NCI-H1930 (cell line): ENCODE measurements at places on chromosomes 7 and 10.

- no peak for DNase-seq
Measured at GRCh38 chr7:114148779-114149178, 230.0 kb upstream of the PPP1R3A start.

GRCh38 chr7:148253629-148254028 is 336.9 kb upstream of the C7orf33 start:
- no peak for DNase-seq

- DNase-seq: no peak
Measured at GRCh38 chr7:84912993-84913635, 273.7 kb downstream of the SEMA3D start.

- no peak for DNase-seq
Measured at GRCh38 chr10:132610071-132610701, 72.6 kb downstream of the INPP5A start.

GRCh38 chr7:155795951-155796350 is 16.3 kb downstream of the SHH start:
- no peak for DNase-seq

GRCh38 chr7:106514881-106515280 is 146.1 kb downstream of the CCDC71L start:
- DNase-seq: no peak

- DNase-seq: no peak
Measured at GRCh38 chr7:2721842-2722241, 33.8 kb downstream of the AMZ1 start.

DNA sequence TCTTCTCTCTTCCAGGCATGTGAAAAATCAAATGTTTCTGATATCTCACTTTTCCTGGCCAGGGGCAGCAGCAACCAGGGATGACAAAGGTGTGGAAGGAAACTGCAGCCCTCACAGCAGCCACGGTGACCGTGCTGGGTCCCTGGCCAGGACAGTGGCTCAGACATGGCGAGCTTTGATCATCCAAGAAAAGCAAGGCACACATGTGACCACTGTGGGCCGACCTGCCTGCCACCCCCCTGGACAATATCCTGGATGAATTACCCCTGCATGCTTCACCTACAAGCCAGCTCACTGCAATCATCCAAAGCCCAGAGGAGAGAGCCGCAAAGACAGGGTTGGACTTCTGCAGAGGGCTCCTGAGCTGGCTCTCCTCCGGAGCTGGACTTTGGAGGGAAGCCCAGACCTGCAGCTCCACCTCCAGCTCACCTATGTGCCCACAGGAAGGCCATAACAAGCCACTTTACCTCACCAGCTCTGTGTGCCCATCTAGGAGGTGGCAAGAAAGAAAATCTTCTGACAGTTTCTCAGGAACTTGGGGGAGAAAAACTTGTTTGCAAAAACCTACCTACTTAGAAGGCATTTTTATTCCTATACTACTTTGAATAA is 2.7 kb downstream of the CHST15 start:
- DNase-seq: no peak

GRCh38 chr7:41809116-41809515 is 106.2 kb upstream of the INHBA start:
- no peak for DNase-seq

- DNase-seq: no peak
Measured at GRCh38 chr7:85773116-85773728, 586.4 kb upstream of the SEMA3D start.

GRCh38 chr10:72712136-72712535 is 20.2 kb downstream of the MCU start:
- DNase-seq: no peak

DNA sequence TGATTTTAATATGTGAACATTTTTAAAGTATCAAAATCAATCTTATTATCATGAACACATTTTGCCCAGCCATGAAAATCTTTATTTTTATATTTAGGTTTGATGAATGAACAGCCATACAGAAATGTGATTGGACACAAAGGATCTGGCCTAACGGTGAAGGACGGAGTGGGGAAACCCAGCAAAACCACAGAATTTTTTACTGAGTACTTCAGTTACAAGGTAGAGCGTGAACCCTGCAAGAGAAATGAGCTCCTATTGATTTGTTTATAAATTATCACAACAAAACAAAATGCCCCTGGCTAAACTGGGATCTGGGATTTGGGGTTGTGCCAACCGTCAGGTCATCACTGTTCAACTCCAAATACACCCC is 118.8 kb downstream of the JAZF1 start:
- no peak for DNase-seq

DNA sequence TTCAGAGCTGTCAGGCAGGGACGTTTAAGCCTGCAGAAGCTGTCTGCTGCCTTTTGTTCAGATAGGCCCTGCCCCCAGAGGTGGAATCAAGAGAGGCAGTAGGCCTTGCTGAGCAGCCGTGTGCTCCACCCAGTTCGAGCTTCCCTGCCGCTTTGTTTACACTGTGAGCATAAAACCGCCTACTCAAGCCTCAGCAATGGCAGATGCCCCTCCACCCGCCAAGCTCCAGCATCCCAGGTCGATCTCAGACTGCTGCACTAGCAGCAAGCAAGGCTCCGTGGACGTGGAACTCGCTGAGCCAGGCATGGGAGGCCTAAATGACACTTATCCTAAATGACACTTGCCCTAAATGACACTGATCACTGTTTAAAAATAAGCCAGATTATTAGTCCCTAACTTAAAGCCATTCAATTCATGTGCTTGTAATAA is 6.8 kb upstream of the ASB15 start:
- no peak for DNase-seq

DNA sequence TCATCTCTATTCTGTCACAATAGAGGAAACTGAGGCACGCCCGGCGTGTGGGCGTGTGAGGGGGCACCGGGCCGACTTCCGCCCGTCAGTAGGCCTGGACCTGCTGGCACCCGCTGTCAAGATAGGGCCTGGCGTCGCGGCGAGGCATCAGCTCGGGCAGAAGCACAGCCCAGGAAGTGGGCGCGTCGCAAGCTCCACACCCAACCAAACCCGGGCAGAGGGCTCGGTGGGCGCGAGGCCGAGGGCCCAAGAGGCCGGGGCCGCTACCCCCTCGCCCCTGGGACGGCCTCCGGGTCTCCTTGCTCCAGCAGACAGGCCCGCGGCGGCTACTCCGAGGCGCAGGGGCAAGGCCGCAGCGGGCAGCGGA is 91.2 kb downstream of the SPAG6 start:
- DNase-seq: no peak

- no peak for DNase-seq
Measured at GRCh38 chr7:85564861-85565260, 378.0 kb upstream of the SEMA3D start.

DNA sequence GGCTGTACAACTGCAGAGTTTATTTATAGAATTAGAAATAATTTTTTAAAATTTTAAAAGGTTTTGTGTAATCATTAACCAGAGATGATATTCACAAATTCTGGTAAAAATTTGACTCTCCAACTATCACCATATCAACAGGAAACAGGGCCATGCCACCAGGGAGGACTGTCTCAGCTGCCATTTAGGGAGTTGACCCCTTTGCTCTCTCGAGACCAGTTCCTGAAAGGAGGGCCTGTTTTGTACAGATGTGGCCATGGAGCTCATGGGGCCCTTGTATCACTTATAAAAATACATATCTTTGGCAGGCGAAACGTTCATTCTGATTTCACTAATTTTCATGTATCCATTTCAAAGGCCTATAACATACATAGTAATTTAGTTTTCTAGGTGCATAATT is 20.3 kb downstream of the H2AZ2 start:
- no peak for DNase-seq

GRCh38 chr7:150520145-150520544 is 5.5 kb downstream of the GIMAP7 start:
- no peak for DNase-seq

DNA sequence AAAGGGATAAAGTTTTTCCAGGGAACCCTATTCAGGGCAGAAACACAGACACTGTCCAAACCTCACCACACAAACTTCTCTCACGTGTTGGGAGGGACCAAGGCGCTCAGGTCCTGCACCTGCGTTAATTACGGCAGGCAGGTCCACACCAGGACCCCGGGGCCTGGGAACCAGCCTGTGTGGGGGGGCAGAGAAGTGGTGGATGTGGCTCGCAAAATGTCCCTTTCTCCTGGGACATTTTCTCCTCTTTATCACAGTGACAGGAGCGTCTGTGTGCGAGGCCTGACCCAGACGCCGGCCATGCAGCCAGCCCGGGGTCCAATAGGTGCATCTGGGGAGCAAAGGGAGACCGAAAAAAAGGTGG is 73.4 kb upstream of the ZNF722 start:
- no peak for DNase-seq

- no peak for DNase-seq
Measured at GRCh38 chr7:109376576-109376975, 806.9 kb downstream of the DNAJB9 start.

- DNase-seq: no peak
Measured at GRCh38 chr10:119190353-119190752, 11.7 kb upstream of the PRDX3 start.

DNA sequence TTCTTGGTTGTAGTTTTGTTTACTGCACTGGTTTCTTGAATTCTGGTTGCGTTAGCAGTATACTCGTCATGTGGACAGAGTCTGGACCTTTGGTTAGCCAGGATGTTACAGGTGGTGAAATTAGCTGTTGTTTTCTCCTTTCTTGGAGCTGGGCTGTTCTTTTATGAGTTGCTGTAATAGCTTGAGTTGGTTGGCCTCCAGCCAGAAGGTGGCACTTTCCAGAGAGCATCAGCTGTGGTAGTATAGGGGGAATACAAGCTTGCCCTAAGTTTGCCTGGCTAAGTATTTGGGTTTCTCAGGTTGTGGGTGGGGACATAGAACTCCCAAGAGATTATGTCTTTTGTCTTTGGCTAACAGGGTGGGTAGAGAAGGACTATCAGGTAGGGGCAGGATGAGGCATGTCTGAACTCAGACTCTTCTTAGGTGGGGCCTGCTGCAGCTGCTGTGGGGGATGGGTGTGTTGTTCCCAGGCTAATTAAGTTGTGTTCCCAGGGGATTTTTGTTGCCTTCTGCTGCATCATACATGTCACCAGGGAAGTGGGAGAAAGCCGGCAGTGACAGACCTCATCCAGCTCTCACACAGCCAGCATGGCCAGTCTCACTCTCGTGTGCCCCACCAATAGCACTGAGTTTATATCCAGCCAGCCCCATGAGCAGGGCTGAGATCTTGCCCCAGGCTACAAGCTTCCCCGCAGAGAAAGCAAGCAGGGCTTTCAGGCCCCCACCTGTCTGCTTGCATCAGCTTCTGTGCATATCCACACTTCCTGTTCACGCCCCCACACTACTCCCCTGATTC is 246.7 kb upstream of the TPK1 start:
- DNase-seq: no peak

DNA sequence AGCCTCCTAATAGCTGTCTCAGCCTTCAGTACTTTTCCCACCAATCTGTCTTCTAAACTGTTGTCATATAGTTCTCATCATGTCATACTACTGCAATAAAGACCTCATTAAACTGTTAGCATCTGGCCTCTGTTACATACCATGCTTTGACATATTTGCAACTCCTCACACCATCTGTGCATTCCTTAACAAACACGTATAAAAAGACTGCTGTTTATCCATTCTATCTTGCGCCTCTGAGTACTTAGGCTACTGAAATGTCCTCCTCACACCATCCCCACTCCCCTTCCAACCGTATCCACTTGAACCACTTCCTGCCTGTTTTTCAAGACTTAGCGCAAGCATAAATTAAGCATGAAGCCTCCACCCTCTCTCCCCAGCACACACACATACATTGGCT is 41.6 kb downstream of the SLC16A9 start:
- DNase-seq: no peak

GRCh38 chr7:70599446-70600190 is 532.3 kb upstream of the GALNT17 start:
- no peak for DNase-seq

DNA sequence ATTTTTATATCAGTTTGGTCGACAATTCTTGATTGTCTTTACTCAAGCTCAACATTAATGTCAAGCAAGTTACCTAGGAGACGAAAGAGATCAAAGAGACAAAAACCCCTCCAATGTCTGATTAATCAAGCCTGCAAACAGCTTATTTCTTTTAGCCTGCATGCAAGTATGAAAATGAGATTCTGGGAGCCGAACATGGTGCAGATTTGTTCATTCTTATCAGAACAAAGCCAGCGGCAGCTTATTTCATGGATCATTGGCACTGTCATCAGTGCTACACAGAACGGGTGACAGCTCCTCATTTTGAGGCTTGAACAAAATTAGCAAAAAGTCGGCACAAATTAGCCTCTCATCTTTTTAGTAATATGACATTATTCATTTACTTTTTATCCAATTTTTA is 26.5 kb downstream of the FAM204A start:
- DNase-seq: no peak

GRCh38 chr7:85025312-85025756 is 161.5 kb downstream of the SEMA3D start:
- no peak for DNase-seq
